ENCODE measurements at places on chromosomes 2 and 18. TPM values are rescaled to one million over a fixed set of nuclear protein-coding genes. Genes with fewer than 3 reads are reported as not detected.

- peaks cover 6% of the 10 kb centered on the region for H3K36me3 ChIP-seq
- no peaks in the 10 kb centered on the region for H3K27me3 ChIP-seq
- no peak for DNase-seq
- H3K4me3 ChIP-seq: no peak overlapping the region
- H3K4me1 ChIP-seq: no peaks in the 10 kb centered on the region
Observed at GRCh38 chr2:227000123-227000522, 163.9 kb downstream of the COL4A4 start.

GRCh38 chr2:11787991-11788390 is 41.6 kb downstream of the LPIN1 start:
- no peak overlapping the region for H3K27ac ChIP-seq
- DNase-seq: no peak
- no peak overlapping the region for H3K4me3 ChIP-seq
- H3K27me3 ChIP-seq: no peaks in the 10 kb centered on the region
- peaks cover 19% of the 10 kb centered on the region for H3K4me1 ChIP-seq
- peaks cover 63% of the 10 kb centered on the region for H3K36me3 ChIP-seq

GRCh38 chr2:121038891-121039616 is 245.9 kb downstream of the TFCP2L1 start:
- H3K27me3 ChIP-seq: no peaks in the 10 kb centered on the region
- H3K36me3 ChIP-seq: no peaks in the 10 kb centered on the region
- no peak overlapping the region for H3K4me3 ChIP-seq
- no peak overlapping the region for H3K27ac ChIP-seq

GRCh38 chr18:22032392-22032961 is 136.9 kb upstream of the GATA6 start:
- no peaks in the 10 kb centered on the region for H3K36me3 ChIP-seq
- no peak overlapping the region for H3K4me3 ChIP-seq
- no peaks in the 10 kb centered on the region for H3K4me1 ChIP-seq
- DNase-seq: no peak

DNA sequence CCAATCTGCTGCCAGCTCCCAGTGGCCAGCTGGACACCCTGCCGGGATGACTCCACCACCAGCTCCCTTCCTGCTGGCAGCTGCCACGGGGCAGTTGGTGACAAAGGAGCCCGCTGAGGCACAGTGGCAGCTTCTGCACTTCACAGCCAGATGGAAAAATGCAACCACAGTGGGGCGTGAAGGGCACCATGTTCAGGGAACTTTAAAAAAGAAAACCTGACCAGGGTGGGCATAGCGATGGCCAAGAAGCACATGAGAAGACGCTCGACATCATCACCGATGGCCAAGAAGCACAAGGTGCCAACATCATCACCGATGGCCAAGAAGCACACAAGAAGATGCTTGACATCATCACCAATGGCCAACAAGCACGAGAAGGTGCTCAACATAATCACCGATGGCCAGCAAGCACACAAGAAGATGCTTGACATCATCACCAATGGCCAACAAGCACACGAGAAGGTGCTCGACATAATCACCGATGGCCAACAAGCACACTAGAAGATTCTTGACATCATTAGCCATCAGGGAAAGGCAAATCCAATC is 243.5 kb downstream of the EIPR1 start:
- H3K4me3 ChIP-seq: no peak overlapping the region
- H3K27me3 ChIP-seq: peaks cover 3% of the 10 kb centered on the region
- H3K27ac ChIP-seq: no peak overlapping the region
- H3K4me1 ChIP-seq: peaks cover 22% of the 10 kb centered on the region
- H3K36me3 ChIP-seq: no peaks in the 10 kb centered on the region

DNA sequence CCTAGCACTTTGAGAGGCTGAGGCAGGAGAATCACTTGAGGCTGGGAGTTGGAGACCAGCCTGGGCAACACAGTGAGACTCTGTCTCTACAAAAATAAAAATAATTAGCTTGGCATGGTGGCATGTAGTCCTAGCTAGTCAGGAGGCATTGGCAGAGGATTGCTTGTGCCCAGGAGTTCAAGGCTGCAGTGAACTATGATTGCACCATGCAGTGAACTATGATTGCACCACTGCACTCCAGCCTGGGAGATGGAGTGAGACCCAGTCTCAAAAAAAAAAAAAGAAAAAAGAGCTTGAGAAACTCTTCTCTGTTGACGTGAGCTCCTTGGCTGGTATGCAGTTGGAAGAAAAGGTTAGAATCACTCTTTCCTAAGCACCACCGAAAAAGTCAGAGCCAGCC is 125.1 kb upstream of the TNP1 start:
- DNase-seq: no peak
- H3K27me3 ChIP-seq: no peaks in the 10 kb centered on the region
- no peak overlapping the region for H3K4me3 ChIP-seq
- no peak overlapping the region for H3K27ac ChIP-seq

DNA sequence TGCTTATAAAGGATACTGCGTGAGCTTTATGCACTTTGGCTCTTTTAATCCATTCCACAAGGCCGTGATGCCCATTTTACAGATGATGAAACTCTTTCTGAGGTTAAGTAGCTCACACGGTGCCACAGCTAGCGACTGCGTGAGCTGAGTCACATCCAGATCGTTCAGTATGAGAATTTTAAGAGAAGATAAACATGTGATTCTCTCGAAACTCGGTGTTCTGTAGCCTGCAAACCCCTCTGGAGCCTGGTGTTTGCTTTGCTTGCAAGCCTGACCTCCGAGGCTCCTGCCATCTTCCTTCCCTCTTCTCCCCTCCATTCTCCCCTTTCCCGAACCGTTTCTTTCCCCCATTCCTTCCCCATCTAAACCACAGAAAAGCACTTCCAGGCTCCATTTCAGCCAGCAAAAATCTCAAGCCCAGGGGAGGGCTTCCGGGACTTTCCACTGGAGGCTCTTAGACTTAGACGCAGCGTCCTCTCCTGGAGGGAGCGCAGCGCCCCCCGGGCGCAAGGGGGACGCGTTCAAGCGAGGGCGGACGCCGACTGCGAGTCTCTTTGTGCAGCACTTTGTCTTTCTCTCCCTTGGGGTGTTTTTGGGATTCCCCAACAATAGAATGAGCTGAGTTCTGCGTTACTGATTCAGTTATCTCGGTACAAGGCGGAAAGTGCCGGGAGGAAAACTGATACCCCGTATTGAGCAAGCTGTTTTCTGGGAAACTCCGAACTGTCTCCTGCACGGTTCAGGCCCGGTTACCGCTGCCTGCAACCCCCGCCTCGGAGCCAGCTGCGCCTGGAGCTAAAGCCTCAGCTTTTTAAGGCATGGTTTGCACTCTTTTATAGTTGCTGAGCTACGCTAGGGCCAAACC is 38.0 kb downstream of the CYP1B1 start:
- peaks cover 3% of the 10 kb centered on the region for H3K27me3 ChIP-seq
- peak overlapping the region; percentile 67 for H3K27ac ChIP-seq
- DNase-seq: peak; percentile 64

DNA sequence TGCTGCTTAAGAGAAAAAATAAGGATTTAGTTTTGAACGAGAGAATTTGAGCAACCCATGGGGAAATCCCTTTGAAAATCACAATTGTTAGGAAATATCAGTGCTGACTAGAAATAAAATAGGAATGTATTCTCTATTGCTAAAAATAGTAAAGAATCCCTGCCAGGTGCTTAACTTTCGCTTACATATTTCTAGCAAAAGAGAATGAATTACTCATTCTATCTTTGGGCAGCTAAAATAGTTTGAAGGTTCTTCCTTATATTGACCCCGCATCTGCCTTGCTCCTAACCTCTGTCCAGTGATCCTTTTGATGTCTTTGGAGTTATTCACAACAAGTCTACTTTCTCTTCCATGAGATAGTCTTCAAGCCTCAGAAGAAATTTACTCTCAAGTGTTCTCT is 103.8 kb downstream of the PLCL1 start:
- H3K36me3 ChIP-seq: no peaks in the 10 kb centered on the region
- H3K4me1 ChIP-seq: no peaks in the 10 kb centered on the region
- no peak for DNase-seq
- no peak overlapping the region for H3K27ac ChIP-seq
- no peaks in the 10 kb centered on the region for H3K27me3 ChIP-seq
- no peak overlapping the region for H3K4me3 ChIP-seq

DNA sequence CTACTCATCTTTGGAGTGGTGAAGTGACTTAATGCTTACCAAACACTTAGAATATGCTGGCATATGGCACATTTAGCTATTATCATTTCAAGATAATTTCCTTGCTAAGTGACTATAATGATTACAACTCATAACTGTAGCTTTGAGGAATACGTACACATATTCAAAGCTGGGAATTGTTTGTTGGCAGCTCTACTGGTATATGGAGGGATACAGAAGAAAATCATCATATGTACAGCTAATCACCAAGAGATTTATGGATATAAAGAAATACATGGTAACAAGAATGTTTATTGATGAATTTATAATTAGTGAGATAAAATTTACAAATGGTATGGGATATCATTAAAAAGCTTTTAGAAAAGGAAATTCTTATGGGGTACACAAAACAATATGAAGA is 207.2 kb downstream of the GALNT13 start:
- no peak overlapping the region for H3K27ac ChIP-seq
- H3K4me3 ChIP-seq: no peak overlapping the region
- H3K36me3 ChIP-seq: no peaks in the 10 kb centered on the region
- H3K27me3 ChIP-seq: no peaks in the 10 kb centered on the region
- H3K4me1 ChIP-seq: no peaks in the 10 kb centered on the region

- DNase-seq: no peak
- no peaks in the 10 kb centered on the region for H3K27me3 ChIP-seq
- no peaks in the 10 kb centered on the region for H3K4me1 ChIP-seq
Observed at GRCh38 chr2:75221862-75222261, 22.5 kb upstream of the TACR1 start.

DNA sequence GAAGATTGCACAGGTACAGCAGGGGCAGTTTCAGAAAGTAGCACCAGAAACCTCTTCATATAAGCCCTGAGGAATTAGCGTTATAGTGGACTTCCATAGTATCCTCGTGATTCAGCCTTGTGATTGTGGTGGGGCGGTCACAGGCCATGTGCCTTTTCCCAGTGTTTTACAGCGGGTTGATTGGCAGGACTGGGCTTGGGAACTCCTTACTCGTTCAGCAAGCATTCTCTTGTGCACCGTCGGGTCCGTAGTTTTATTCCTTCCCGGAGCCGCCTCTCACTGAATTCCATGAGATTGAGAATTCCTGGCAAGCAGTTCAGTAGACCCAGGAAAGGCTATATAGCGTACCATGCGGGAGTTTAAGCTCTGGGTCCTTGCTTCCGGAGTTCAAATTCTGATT is 5.2 kb downstream of the COPS8 start:
- peaks cover 4% of the 10 kb centered on the region for H3K4me1 ChIP-seq
- H3K4me3 ChIP-seq: no peak overlapping the region

- DNase-seq: no peak
- no peak overlapping the region for H3K4me3 ChIP-seq
- H3K36me3 ChIP-seq: no peaks in the 10 kb centered on the region
- H3K4me1 ChIP-seq: no peaks in the 10 kb centered on the region
Observed at GRCh38 chr2:195537811-195538210, 119.2 kb upstream of the SLC39A10 start.

DNA sequence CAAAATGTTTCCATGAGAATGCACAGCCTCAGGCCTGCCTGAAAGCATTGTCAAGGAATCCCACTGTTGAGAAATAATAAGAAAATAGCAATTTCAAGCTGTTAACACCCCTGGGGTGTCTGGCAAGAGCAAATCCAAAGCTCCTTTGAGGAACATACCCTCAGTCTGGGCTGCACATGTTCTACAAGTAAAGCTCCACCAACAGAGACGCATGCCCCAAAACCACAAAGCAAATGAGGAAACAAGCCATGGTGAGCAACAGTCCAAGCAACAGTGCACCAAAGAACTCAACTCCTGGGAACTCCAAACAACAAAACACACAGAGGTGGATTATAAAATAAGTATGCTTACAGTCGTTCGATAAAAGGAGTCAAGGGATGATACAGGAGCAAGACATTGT is 40.3 kb downstream of the CYP27C1 start:
- H3K27ac ChIP-seq: no peak overlapping the region
- H3K27me3 ChIP-seq: no peaks in the 10 kb centered on the region
- H3K36me3 ChIP-seq: no peaks in the 10 kb centered on the region
- H3K4me1 ChIP-seq: peaks cover 25% of the 10 kb centered on the region
- DNase-seq: no peak

- no peak overlapping the region for H3K27ac ChIP-seq
- DNase-seq: no peak
- no peaks in the 10 kb centered on the region for H3K27me3 ChIP-seq
Observed at GRCh38 chr2:221833966-221834365, 261.9 kb upstream of the EPHA4 start.

DNA sequence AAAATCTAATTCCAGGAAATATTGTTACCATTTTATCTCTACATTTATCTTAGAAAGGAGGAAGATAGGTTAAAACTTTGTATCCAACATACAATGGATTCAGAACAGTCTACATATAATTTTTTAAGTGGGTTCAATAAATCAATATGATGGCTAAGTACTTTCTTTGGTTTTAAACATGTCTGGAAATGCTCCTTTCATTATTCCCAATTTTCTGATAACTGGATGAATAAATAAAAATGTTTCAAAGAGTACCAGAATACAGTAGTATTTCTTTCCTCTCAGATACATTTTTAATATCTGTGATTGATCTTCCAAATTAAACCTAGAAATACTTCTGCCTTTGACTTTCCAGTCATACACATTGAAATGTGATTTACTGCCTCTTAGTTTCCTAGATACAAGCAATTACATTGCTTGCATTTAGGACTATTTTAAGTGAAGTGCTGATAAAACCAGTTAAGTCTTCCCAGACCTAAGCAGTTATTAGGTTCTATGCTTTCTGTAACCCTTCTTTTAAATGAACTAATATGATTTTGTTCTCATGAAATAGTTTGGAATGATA is 283.5 kb downstream of the CCDC178 start:
- H3K4me1 ChIP-seq: no peaks in the 10 kb centered on the region
- no peak for DNase-seq
- H3K36me3 ChIP-seq: no peaks in the 10 kb centered on the region
- no peak overlapping the region for H3K27ac ChIP-seq

- H3K4me1 ChIP-seq: peaks cover 4% of the 10 kb centered on the region
- no peak for DNase-seq
- no peak overlapping the region for H3K4me3 ChIP-seq
- no peaks in the 10 kb centered on the region for H3K36me3 ChIP-seq
- H3K27ac ChIP-seq: no peak overlapping the region
Observed at GRCh38 chr18:26740396-26740795, 125.1 kb downstream of the AQP4 start.

DNA sequence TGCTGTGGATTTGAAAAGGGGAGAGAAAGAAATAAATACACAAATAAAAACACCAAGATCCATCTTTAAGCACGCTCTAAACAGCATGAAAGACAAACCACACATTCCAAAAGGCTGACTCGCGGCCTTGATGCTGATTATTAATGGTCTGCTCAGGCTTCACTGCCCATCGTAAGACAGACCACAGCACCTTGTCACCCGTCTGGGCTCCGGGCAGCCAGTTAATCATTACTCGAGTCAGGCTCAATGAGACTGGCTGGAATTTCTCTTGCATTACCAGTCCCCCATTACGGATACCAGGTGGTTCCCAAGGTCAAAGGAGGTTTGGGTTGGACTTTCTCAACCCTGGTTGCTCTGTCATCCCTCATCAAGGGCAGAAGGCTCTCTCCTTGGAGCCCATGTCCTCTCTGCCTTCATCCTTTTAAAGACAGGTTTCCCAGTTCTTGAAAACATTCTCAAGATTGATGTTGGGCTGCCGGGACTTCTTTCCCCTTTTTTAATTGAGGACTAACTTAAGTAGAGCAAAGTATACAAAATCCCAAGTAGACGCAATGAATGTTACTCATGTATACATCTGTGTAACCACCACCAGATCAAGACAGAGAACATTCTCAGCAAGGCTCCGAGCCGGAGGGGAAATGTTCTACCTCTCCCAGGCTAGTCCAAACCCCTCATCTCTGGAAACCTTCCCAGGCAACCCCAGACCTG is 8.1 kb downstream of the SMAD7 start:
- no peak overlapping the region for H3K27ac ChIP-seq
- no peak overlapping the region for H3K4me3 ChIP-seq
- H3K27me3 ChIP-seq: no peaks in the 10 kb centered on the region
- no peak for DNase-seq

Gene DTNA
- 190 TPM for polyA plus RNA-seq

Gene SCN3A
- polyA plus RNA-seq: 34.9 TPM

Gene TGFA
- 22.5 TPM for polyA plus RNA-seq

Gene SERPINB13
- not detected for polyA plus RNA-seq

Gene POMC
- 4.3 TPM for polyA plus RNA-seq

All from spinal cord (tissue), 10 donors.